ENCODE measurements at places on chromosomes 11 and 22.

DNA sequence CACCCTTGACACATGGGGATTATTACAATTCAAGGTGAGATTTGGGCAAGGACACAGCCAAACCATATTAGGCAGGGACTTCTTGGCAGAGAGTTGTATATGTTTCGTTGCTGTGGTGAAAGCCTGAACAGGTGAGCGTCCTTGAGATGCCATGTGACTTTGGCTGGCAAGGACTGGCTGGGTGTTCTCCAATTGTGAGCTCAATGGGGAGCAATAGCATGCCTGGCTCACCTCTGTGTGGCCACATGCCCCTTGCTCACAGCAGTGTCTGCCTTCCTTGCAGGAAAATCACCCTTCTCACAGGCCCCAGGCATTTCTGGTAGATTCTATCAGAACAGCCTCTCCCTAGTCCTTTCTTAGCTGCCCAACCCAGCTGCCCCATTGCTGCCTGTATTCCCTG lies 105.5 kb downstream of the PARVA start:
- H3K4me3 ChIP-seq = no peak overlapping the region
- H3K36me3 ChIP-seq = no peaks in the 10 kb centered on the region
- no peak overlapping the region for H3K27ac ChIP-seq
- H3K27me3 ChIP-seq = no peaks in the 10 kb centered on the region
- no peak for DNase-seq
- no peaks in the 10 kb centered on the region for H3K4me1 ChIP-seq

GRCh38 chr22:22728382-22728781 lies 84.0 kb downstream of the GGTLC2 start:
- no peak overlapping the region for H3K4me3 ChIP-seq
- no peaks in the 10 kb centered on the region for H3K36me3 ChIP-seq
- no peak overlapping the region for H3K27ac ChIP-seq
- peaks cover 5% of the 10 kb centered on the region for H3K4me1 ChIP-seq
- DNase-seq = no peak

- DNase-seq = peak; percentile 27
- H3K27ac ChIP-seq = peak overlapping the region; percentile 76
- H3K4me3 ChIP-seq = no peak overlapping the region
- peaks cover 2% of the 10 kb centered on the region for H3K36me3 ChIP-seq
- H3K4me1 ChIP-seq = peaks cover 22% of the 10 kb centered on the region
- H3K27me3 ChIP-seq = no peaks in the 10 kb centered on the region
Observed at GRCh38 chr22:31917227-31917921, 27.0 kb upstream of the YWHAH start.

DNA sequence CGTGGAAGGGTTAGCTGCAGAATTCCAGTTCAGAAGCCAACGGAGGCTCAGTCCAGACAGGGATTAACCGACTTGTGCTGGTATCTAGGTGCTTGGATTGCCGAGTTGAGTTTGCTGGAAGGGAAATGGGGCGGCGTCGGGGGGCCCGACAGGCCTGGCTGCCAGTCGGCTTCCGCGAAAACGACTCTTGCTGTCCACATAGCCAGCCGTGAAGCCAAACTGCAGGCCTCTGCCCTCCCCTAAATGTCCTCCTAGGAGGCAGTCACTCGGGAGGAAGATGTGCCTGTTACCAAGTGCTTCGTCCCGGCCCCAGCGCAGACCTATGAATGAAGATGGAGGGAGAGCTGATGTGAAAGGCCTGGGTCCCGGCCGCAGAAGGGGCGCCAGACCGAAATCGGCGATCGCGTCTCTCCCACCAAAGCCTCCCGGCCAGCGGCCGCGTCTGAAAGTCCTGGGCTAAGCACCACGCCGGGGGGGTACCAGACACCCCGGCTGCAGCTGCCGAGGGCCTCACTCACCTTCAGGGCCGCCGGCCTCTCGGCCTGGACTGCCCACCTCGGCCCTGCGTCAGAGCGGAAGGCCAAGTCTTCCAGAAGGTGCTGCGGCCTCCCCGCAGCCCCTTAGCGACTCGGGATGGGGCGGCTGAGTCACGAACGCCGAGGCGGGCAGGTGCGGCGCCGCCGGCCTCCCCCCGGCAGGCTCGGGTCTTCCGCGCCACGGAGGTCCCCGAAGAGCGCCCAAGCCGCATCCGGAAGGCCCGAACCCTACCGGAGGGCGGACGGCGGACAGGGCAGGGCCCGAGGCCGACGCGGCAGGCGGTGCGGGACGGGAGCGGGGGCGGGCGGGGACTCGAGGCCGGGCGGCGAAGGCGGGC lies 7.5 kb downstream of the DPAGT1 start:
- H3K27ac ChIP-seq = peak overlapping the region; percentile 97
- peak overlapping the region; percentile 97 for H3K4me3 ChIP-seq
- H3K36me3 ChIP-seq = peaks cover 57% of the 10 kb centered on the region
- DNase-seq = peak; percentile 43
- no peaks in the 10 kb centered on the region for H3K27me3 ChIP-seq

DNA sequence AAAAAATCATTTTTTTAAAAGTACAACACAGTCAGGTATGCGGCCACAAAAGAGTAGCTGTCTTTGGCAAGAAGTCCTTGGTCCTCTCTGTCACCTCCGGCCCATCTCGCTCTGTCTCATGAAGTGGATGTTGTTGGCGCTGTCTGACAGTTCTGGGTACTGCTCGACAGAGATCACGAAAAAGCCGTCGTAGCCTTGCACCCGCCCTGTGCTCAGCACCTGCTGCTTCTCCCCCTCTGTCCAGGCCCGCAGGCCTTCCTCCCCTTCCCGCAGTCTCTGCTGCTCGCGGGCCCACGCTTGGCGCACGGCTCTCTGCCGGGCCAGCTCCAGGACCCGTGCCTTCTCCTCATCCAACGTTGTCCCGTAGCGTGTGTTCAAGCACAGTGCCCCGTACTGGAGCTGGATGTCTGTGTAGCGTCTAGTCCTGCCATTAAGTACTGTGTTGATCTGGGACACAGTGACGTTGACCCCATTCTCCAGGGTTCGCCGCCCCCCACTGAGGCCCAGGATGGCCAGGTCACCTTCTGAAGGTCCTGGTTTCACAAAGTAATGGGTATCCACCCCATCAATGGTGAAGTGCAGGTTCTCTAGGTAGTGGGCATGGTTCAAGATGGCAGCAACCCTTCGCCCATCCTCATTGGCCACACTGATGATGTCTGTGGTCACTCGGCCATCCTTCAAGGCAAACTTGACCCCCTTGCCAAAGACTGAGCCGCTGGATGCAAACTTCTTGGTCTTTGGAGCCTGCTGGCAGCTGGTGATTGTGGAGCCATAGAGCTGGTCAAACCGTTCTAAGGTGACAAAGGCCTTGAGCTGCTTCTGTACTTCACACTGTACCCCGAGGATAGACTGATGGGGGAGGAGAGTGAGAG lies 83.5 kb upstream of the NARS2 start:
- no peaks in the 10 kb centered on the region for H3K36me3 ChIP-seq
- peaks cover 3% of the 10 kb centered on the region for H3K27me3 ChIP-seq
- DNase-seq = no peak
- no peak overlapping the region for H3K4me3 ChIP-seq
- H3K27ac ChIP-seq = no peak overlapping the region

DNA sequence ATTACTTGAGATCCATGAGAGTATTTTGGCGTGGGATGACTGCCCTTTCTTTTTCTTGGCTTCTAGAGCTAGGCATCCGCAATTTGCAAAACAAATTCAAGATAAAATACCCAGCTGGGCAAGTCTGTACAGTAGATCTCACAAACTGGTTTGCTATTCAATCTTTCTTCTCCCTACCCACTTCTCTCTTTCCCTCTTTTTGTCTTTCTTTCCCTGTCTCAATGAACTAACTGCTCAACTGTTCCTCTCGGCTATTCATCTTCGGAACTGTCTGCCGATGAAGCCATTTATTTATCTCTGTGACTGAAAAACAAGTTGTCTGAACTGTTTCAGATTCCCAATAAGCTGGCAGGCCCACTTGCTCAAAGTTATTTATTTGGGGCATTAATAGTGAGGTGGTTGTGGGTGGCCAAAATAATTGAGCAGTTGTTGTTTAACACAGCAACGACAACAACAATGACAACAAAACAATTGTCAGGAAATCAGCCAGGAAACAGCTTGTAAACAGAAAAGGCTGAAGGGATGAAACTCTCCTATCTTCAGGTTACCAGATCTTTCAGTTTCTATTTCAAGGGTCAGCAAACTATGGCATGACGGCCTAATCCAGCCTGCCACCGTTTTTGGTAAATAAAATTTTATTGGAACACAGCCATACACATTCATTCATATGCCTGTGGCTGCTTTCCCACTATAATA lies 76.0 kb upstream of the MTMR2 start:
- peaks cover 9% of the 10 kb centered on the region for H3K4me1 ChIP-seq
- DNase-seq = no peak
- no peaks in the 10 kb centered on the region for H3K27me3 ChIP-seq
- peaks cover 18% of the 10 kb centered on the region for H3K36me3 ChIP-seq
- no peak overlapping the region for H3K27ac ChIP-seq

GRCh38 chr11:79346021-79346420 lies 94.8 kb downstream of the TENM4 start:
- H3K4me3 ChIP-seq = no peak overlapping the region
- no peak overlapping the region for H3K27ac ChIP-seq
- H3K36me3 ChIP-seq = no peaks in the 10 kb centered on the region
- no peaks in the 10 kb centered on the region for H3K4me1 ChIP-seq
- H3K27me3 ChIP-seq = peaks cover 11% of the 10 kb centered on the region
